Right forelimb (tissue), 1 donor: ENCODE measurements at places on chromosomes 3 and 15.
A peak's percentile ranks its signal among the peaks of the same experiment; 100 is the strongest.

DNA sequence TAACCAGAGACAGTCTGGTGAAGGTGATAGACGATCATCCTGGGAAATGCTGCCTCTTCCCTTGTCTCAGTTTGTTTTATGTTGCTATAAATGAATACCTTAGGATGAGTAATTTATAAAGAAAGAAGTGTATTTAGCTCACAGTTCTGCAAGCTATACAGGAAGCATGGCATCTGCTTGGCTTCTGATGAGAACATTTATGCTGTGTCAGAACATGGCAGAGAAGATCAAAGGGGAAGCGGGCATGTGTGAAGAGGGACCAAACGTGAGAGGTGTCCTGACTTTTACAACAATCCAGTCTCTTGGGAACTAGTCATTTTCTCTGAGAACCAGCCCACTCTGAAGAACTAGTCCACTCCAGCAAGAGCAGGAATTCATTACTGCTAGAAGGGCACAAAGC is 9.6 kb downstream of the CMC1 start:
- DNase-seq = no peak

DNA sequence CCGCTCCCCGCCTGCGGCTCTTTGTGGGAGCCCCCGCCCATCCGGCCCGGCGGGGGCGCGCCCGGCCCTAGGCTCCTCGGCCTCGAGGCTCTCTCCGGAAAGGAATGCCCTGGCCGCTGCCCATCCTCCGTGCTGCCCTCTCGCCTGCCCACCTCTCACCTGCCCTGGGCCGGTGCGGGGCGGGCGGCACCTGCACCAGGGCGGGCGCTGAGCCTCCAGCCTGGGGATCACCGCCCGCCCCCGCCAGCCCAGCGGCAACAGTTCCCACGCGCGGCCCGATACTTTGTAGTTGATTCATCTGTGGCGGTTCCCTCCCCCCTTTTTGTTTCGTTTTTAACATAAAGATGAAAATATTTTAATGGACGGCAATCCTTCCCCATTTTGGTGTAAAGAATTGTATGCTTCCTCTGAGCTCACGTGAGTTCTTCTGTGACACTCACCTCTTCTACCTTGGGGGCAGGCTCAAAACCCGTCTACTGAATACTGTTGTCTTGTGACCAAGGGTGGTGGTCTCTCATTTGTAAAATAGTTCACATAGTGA is 1.9 kb downstream of the KLF13 start:
- no peak for DNase-seq

- DNase-seq = no peak
Observed at GRCh38 chr15:63308491-63308890, 31.1 kb downstream of the APH1B start.

GRCh38 chr3:132325103-132325606 is 7.9 kb downstream of the ACP3 start:
- DNase-seq = no peak

DNA sequence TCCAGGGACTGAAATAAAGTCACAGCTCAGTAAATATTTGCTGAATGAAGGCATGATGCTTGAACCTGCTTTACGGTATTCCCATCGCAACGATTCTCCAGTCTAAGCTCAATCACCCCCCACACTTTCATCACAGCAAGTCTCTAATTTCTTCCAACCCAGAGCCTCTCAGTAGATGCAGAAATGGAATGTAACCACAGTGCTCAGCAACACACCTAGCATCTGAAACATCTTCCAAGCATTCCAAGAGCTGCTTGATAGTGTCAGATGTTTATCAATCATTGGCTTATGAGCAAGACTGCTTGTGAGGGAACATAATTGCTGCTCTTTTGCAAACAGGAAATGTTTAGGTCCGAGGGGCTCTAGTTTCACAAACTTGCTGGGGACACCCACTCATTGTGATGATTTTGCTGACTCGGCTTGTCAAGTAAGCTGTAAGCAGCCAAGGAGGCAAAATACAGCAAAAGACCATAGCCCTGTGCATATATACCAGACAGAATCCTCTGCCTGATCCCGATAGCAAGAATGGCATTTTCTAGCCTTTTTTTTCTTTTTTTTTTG is 751.2 kb downstream of the NR2F2 start:
- DNase-seq = no peak

- DNase-seq = no peak
Observed at GRCh38 chr3:43496740-43497375, 125.0 kb downstream of the ANO10 start.

- DNase-seq = no peak
Observed at GRCh38 chr3:50388016-50388719, 28.8 kb upstream of the TMEM115 start.

GRCh38 chr3:42729404-42730145 is 27.0 kb upstream of the HHATL start:
- DNase-seq = no peak

DNA sequence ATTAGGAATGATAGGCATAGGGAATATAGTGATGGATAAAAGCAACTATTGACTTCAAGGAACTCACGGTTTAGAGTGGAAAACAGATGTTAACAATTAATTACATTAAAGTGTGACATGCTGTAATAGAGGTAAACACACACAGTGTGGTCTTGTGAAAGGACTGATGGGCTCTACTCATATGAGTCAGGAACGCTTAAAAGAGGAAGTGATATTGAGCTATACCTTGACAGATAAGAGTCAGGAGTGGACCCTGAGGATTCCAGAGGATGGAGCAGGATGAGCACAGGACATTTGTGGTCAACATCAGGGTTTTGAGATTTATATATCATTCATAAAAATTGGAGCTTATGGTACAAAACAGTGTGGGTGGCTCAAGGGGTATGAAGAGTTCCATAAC is 11.0 kb downstream of the EXOG start:
- no peak for DNase-seq

DNA sequence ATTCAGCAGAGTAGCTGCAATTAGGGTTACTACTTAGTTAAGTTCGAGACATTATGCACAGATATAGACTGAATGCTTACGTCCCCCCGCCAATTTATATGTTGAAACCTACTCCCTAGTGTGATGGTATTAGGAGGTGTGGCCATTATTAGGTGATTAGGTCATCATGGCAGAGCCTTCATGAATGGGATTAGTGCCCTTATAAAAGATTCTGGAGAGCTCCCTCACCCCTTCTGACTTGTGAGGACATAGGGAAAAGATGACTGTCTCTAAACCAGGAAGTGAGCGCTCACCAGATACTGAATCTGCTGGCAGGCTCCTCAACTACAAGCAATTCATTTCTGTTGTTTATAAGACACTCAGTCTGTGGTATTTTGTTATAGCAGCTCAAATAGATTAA is 25.6 kb upstream of the TEX9 start:
- DNase-seq = no peak

- DNase-seq = no peak
Observed at GRCh38 chr15:76376029-76376428, 39.5 kb downstream of the ISL2 start.

DNA sequence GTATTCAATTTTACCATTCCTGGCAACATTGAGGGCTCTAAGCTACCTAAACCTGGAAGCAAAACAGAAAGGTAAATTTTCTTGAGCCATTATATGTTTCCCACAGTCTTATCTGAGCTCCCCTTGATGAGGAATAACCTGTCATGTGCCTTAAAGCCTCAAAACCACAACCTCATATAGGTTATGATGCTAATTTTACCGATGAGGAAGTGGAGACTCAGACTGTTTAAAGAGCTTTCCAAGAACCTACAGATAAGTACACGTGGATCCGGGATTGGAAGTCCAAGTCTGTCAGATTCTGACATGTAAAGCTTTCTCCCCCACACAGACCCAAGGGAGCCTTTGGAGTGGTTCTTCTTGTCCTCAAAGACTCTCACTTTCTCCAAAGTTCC is 140.5 kb downstream of the SEMA6D start:
- no peak for DNase-seq

GRCh38 chr3:105809208-105809888 is 59.5 kb downstream of the CBLB start:
- no peak for DNase-seq

GRCh38 chr3:54630101-54630623 is 297.7 kb downstream of the LRTM1 start:
- no peak for DNase-seq

DNA sequence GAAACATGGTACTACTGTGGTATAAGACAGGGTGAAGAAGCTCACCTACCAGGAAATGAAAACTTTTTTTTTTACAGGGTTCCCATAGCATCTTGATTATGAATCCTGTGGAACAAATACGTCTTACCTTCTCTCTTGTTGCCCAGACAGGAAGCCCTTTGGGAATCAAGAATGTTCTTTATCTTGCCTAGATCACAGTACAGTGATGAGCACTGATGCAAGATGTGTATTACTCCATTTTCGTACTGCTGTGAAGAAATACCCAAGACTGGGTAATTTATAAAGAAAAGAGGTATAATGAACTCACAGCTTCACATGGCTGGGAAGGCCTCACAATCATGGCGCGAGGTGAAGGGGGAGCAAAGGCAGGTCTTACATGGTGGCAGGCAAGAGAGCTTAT is 281.3 kb downstream of the UBE2E2 start:
- DNase-seq = no peak

DNA sequence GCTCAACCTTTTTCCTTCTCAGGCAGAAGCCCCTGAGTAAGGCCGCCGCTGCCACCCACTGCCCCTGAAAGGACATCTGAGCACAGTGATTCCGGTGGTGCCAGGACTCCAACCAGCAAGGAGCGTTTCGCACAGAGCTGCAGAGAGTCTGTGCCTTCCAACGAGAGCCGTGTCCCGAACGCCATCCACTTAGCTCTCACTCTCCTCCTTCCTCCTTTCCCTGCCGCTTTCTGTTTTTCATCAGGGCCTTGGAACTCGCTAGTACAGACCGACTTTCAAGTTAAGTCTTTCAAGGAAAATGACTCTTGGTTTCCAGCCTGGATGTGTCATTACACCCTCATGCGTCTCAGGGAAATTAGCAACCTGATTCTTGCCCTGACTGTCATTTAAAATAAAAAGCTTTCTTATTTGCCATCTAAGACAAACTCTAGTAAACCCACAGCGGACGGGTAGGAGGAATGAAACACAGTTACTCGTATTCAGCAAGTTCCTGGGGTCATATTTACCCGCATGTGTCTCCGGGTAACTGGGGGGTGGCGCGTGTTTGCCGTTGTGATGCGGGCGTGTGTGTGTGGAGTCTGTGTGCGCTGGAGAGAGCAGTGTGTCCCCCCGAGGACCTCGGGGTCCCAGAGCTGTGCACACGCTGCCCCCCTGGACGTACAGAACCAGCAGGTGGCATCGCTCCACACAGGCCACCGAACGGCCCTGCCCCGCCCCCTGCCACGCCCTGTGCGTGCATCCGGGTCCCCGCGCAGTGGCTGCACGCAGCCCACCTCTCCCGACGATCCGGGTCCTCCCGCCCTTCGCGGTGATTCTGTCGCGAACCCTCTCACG is 30.4 kb upstream of the ALDH1A3 start:
- peak; percentile 83 for DNase-seq

- DNase-seq = peak; percentile 40
Observed at GRCh38 chr3:141076036-141076773, 25.1 kb downstream of the SPSB4 start.

DNA sequence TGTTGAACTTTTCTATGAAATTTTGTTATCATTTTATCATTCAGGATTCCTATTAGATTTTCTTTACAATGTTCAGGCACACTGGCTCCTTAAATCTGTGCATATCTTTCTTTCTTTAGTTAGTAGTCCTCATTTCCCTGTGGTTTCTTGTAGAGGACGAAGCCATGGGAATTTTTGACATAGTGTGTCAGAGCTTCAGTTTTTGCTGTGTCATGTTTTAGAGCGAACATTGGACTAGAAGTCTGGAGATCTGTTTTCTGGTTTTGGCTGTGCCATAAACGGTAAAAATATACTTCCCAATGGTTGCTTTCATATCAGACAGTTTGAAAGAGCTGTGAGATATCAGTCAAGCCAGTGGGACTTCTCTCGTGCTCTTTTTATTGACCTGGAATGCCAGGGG is 105.2 kb downstream of the CHCHD4 start:
- no peak for DNase-seq

DNA sequence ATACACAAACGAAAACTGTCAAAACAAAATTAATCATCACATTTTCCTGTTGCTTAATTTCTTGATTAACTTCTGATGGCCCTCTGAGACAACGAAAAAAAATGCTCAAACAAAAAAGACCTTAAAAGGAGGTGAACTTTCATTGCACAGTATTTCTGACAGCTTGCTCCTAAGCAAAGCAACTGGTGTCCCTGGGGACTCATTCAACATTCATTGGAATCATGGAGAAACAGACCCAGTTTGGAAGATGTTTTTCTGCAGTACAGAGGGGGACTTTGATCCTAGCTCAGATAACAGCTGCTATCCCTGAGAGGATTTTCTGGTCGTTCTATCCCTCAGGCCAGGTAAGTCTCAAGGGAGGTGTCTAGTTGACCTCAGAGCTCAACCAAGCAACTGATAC is 378.7 kb upstream of the ATP11B start:
- no peak for DNase-seq

- no peak for DNase-seq
Observed at GRCh38 chr15:61528581-61528910, 299.4 kb upstream of the RORA start.

GRCh38 chr3:72818092-72818773 is 30.0 kb downstream of the SHQ1 start:
- no peak for DNase-seq

- no peak for DNase-seq
Observed at GRCh38 chr3:81909796-81910195, 148.4 kb upstream of the GBE1 start.

DNA sequence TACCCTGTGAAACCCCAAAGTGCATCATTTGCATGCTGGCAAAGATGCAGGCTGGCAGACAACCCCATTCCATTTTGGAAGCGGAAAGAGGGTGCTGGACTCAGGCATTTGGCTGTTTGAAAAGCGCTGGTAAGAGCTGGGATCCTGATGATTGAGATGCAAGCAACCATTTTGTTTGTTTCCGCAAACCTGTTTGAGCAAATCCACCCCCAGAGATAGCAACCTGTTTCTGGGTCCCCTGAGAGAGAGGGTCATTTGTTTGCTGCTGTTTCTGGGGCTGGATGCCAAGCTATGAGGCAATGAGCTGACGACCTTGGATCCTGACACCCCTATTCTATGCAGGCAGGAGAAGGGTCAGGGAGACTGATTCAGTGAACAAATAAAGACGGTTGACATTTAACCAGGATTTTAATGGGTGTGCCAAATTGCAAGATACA is 9.8 kb downstream of the SLC6A1 start:
- no peak for DNase-seq

GRCh38 chr3:39541917-39542329 is 74.4 kb downstream of the MOBP start:
- no peak for DNase-seq

GRCh38 chr15:101092156-101092866 is 159.5 kb downstream of the CHSY1 start:
- DNase-seq = no peak

GRCh38 chr3:100170486-100170885 is 56.2 kb upstream of the FILIP1L start:
- no peak for DNase-seq

DNA sequence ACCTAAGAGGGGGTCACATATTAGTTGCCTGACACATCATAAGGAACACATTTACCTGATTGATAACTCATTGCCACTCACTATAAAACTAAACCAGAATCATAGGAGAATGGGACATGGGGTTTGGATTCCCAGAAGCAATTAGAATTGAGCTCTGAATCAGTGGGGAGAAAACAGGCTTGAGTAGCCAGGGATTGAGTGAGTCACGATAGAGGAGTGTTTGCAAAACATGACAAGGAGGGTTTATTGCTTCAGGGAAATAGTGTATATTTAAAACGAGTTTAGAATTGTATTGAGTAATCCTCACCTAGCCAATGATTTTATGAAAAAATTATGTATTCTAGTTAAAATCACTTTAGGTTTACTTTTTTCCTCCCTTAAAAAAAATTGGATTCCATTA is 101.1 kb upstream of the THRB start:
- DNase-seq = no peak
